ENCODE measurements at places on chromosomes 16 and 17. TPM values are rescaled to one million over a fixed set of nuclear protein-coding genes. Genes with fewer than 3 reads are reported as not detected.
A peak's percentile ranks its signal among the peaks of the same experiment; 100 is the strongest.

GRCh38 chr17:1228781-1229348 is 41.4 kb upstream of the BHLHA9 start:
- no peak overlapping the region for H3K27ac ChIP-seq
- H3K36me3 ChIP-seq = no peaks in the 10 kb centered on the region
- DNase-seq = no peak
- no peak overlapping the region for H3K4me3 ChIP-seq

DNA sequence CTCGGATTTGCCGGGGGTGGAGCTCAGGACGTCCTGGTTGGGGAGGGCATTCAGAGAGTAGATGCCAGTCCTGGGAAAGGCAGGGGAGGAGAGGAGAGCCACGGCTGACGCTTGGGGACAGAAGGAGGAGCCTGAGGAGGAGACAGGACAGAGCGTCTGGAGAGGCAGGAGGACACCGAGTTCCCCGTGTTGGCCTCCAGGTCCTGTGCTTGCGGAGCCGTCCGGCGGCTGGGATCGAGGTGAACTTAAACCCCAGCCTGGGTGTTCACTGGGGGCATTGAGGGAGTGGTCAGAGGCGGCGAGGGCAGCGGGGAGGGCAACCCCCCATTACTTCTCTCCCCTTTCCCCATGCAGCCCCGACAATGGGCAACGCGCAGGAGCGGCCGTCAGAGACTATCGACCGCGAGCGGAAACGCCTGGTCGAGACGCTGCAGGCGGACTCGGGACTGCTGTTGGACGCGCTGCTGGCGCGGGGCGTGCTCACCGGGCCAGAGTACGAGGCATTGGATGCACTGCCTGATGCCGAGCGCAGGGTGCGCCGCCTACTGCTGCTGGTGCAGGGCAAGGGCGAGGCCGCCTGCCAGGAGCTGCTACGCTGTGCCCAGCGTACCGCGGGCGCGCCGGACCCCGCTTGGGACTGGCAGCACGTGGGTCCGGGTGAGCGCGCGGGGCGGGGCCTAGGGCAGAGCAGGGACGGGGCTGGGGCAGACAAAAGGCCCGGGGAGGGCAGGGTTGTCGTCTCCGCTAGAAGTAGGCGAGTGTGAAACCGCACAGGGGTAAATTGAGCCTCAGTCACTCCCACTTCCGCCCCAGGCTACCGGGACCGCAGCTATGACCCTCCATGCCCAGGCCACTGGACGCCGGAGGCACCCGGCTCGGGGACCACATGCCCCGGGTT is 3.7 kb downstream of the NOL3 start:
- peak; percentile 92 for DNase-seq
- no peaks in the 10 kb centered on the region for H3K36me3 ChIP-seq
- H3K27me3 ChIP-seq = no peaks in the 10 kb centered on the region
- peak overlapping the region; percentile 8 for H3K4me3 ChIP-seq
- H3K4me1 ChIP-seq = no peaks in the 10 kb centered on the region
- H3K27ac ChIP-seq = peak overlapping the region; percentile 90

GRCh38 chr17:956905-957304 is 22.7 kb downstream of the NXN start:
- H3K36me3 ChIP-seq = no peaks in the 10 kb centered on the region
- no peak overlapping the region for H3K4me3 ChIP-seq
- no peaks in the 10 kb centered on the region for H3K4me1 ChIP-seq
- no peak for DNase-seq
- H3K27ac ChIP-seq = no peak overlapping the region
- H3K27me3 ChIP-seq = no peaks in the 10 kb centered on the region

Gene KRT39
- not detected for total RNA-seq

Gene RILP
- total RNA-seq = 12.0 TPM

Gene G6PC1
- not detected for total RNA-seq

Gene XPO6
- total RNA-seq = 88.6 TPM

Data from aorta (tissue), 5 donors.